Testis (tissue), 5 donors: ENCODE measurements at places on chromosomes 4 and X. TPM values are rescaled to one million over a fixed set of nuclear protein-coding genes. Genes with fewer than 3 reads are reported as not detected.

DNA sequence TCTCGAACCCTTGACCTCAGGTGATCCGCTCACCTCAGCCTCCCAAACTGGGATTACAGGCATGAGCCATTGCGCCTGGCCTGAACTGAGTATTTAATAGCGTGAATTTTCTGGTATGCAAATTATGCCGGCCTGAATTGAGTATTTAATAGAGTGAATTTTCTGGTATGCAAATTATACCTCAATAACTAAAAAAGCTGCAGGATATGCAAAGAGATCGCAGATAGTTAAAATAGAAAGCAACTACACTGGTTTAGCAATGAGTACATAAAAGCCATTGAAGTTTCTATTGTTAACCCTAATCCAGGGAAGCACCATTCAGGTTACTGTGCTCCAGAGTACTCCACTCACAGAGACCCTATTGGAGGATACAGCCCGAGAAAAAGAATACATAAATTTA is 22.8 kb downstream of the FBXW7 start:
- no peak for DNase-seq

- DNase-seq: peak; percentile 35
Observed at GRCh38 chrX:101485212-101485949, at the start of gene ARMCX4. TSS of gene ARMCX4 (plus strand) at chrX:101485456. CDS start at chrX:101488590, 3,134 bp downstream.

- no peak for DNase-seq
Observed at GRCh38 chr4:141614878-141615586, 21.4 kb upstream of the IL15 start.

DNA sequence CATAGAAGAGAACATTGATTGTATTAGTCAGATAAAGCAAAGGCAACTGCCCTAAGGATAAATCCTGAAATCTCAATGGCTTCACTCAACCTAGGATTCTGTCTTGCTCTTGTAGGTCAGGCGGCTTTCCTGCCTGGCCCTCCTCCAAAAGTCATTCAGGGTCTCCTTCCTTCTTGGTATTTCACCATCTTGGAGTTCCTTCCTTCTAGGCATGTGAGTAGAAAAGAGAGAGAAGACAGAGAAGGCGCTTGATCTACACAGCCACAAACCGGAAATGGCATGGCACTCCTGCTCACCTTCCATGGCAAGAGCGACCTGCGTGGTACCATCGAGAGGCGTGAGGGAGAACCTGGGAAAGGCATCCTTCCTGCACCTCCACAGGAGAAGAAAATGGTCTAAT is 45.3 kb upstream of the HELT start:
- no peak for DNase-seq

DNA sequence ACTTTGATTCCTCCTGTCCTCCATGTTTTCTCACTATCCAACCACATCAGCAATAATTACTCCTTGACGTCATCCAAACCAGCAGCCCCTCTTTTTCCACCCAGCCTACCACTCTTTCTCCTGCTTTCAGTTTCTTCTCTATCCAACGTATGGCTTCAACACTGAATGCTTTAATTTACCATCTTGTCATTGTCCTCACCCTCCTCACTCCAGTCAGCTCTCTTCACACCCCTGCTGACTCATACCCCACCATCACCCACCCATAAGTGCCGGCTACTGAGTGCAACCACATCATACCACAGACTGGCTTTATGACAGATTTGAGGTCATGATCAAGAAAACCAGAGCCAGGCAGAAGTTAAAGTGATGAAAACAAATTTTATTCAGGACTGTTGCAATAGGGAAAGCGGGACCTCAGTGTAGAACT is 9.8 kb upstream of the ANXA5 start:
- no peak for DNase-seq

GRCh38 chr4:155094201-155094820 is 114.1 kb upstream of the NPY2R start:
- no peak for DNase-seq

DNA sequence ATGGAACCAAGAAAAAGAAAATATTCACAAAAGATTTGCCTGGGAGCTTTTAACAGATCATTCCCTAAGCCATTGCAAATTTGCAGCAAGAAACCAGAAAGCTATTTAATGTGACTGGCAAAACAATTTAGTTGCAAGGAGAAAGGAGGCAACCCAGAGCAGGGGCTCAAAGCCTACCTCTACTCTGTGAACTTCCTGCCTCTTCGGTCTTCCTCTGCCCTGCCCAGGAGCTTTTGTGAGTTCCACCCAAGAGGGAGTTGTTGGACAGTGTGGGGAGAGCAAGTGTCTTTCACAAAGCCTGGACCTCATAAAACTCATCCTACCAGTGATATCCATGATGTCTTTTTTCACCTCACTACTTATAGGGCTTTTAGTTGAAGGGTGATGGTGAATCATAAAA is 107.4 kb downstream of the AFF1 start:
- no peak for DNase-seq

GRCh38 chr4:68352791-68353190 is 2.9 kb upstream of the YTHDC1 start:
- DNase-seq: no peak

DNA sequence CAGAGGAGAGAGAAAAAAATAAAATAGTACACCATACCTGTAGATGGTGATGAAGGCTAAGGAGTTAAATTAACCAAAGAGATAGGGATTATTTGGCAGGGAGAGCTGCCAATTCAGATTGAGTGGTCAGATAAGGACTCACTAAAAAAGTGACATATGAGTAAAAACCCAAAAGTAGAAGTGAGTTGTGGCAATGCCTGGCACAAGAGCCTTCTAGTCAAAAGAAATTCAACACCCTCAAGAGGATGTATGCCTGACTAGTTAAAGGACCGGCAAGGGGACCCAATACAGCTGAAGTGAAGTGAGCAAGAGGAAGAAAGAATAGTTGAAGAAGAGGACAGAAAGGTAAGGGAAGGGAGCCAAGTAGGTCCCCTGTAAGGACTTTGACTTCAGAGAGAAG is 34.9 kb downstream of the ELF2 start:
- no peak for DNase-seq

GRCh38 chr4:96835991-96836390 is 996.1 kb downstream of the PDHA2 start:
- no peak for DNase-seq

DNA sequence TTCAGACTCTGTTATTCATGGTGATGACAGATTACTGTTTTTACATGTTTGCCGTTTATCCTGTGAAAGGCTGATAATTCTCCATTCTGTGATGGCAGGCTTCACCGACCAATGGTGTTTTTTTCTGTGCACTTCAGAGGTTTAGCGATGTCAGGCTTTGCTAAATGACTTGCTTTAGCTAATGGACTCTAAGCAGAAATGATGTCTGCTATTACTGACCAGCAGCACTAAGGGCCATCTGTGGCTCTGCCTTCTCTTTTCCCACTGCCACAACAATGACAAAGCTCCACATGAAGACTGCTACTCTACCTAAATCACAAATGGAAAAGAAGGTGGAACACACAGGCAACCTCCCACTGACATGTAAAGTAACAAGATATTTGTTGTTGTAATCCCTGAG is 68.4 kb upstream of the ALB start:
- DNase-seq: no peak

DNA sequence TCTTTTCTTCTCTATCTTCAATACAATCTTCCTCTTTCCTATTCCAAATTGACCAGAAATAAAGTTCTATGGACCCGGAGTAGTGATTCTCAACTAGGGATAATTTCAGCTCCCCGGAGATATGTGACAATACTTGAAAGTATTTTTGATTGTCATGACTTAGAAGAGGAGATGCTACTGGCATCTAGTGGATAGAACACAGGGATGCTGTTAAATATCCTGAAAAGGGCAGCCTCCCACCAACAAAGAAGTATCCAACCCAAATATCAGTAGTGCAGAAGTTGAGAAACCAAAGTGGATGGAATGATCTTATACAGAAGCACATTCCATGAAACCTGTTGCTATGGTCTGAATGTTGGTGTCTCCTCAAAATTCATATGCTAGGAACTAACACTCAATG is 65.7 kb upstream of the NDST3 start:
- DNase-seq: no peak

The PRRG3 gene
- total RNA-seq: 0.94 TPM

The S100G gene
- total RNA-seq: not detected
